HFF-Myc (cell line): ENCODE measurements at places on chromosomes 13 and 19.

- DNase-seq, result no peak
Measured at GRCh38 chr13:78632996-78633395, 26.0 kb downstream of the OBI1 start.

DNA sequence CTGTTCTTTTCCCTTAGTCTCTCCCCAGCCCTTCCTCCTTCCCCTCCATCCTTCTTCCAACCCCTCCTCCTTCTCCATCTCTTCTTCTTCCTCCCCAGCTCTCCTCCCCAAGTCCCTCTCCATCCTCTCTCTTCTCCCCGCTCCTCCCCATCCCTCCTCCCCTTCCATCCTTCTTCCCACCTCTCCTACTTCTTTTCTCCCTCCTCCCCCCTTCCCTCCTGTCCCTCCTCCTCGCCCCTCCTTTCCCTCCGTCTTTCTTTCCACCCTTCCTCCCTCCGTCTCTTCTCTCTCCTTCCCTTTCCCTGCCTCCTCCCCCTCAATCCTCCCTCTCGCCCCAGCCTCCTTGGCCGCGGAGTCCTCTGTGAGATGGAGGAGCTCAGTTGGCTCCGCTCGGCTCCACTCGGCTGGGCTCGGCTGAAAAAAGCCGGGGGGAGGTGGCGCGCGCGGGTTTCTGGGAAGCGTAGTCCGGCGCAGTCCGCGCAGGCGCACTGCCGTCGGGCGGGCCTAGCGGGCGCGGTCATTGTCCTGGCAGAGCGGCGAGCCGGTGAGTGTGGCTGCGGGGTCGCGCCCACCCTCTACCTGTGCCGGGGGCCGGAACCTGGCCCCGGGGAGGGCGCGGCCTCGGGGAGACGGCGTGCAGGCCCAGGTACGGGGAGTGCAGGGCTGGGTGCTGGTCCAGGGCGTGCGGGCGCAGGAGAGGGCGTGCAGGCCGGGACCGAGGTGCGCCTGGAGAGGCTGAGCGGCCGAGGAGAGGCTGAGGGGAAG is at the start of gene ZNF71:
Gene ZNF71, plus strand, starts transcription at position 520 of the 765 bp plus-strand sequence. CDS start 6,257 bp downstream, outside the sequence.
- peak; percentile 39 for DNase-seq

DNA sequence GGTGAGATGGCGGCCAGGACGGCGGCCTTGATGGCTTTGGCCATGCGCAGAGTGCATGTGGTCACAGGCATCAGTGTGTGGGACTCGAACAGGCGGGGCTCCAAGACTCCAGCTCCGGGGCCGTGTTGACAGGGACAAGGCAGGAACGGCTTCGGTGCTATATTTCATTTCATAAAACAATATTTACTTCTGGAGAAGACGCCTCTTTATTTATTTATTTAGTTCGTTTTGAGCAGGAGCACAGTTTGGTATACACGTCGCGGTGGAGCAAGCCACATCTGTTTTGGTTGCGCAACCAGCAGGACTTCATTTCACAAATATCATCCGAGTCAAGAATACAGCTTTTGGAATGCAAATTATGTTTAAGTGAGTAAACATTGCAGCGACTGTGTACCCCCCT is 166.7 kb upstream of the TSHZ3 start:
- DNase-seq, result no peak

- no peak for DNase-seq
Measured at GRCh38 chr13:44104197-44104490, 224.4 kb downstream of the LACC1 start.

DNA sequence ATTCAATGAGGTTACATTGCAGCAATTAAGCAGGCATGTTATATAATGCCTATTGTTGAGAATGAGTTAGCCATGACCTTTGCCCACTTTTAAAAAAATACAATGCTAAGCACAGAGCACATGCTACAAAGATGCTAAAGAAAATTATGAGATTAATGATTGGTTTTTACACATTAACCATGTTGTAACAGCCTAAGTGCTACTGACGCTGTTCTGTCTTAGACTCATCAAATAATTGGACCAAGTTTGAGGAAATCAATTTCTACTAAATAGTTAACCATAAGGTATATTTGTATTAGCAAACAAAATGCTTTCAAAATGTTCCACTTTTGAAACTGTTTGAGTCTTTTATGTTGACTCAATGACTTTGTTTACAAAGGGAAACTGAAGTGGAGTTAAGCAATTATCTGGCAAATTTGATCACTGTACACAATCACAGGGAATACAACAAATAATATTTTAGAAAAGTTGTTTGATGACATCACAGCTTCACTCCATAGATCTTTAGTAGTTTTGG is 14.3 kb downstream of the MIR17HG start:
- DNase-seq, result no peak

- DNase-seq, result no peak
Measured at GRCh38 chr13:51745243-51745642, 58.7 kb downstream of the DHRS12 start.

DNA sequence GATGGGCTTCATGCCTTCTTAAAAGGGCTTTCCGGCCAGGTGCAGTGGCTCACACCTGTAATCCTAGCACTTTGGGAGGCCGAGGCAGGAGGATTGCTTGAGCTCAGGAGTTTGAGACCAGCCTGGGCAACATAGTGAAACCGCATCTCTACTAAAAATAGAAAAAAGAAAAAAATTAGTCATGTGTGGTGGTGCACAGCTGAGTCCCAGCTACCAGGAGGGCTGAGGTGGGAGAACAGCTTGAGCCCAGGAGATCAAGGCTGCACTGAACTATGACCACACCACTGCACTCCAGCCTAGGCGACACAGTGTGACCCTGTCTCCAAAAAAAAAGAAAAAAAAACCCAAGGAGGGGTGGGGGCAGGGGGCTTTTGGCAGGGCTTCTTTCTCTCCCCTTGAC is 7.2 kb downstream of the CARS2 start:
- no peak for DNase-seq

- no peak for DNase-seq
Measured at GRCh38 chr13:32528358-32528757, 10.2 kb downstream of the N4BP2L2 start.

DNA sequence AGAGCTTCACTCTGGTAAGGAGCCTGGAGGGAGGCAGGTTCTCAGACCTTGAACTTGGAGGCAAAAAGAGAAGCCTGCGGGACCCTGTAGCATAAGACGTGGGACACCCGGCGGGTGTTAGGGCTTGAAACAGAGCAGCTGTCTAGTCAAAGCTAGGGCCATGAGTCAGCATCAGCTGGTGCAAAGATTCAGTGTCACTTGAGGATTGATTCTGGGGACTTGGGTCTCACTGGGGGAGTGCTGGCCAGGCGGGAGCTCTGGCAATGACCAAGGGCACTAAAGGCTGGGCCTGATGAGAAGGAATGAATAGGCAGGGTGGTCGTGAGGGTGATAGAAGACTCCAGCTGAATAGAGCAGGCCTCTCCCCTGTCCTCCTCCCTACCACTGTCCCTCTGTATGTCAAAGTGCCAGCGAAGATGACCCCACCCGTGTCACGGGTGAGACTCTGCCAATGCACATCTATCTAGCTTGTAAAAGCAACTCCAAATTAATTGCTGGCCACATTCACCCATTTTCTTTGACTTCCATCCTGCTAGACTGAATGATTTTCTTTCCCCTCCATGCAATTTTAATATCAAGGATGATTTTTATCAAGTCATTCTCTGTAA is 97.1 kb downstream of the MBNL2 start:
- DNase-seq, result no peak

DNA sequence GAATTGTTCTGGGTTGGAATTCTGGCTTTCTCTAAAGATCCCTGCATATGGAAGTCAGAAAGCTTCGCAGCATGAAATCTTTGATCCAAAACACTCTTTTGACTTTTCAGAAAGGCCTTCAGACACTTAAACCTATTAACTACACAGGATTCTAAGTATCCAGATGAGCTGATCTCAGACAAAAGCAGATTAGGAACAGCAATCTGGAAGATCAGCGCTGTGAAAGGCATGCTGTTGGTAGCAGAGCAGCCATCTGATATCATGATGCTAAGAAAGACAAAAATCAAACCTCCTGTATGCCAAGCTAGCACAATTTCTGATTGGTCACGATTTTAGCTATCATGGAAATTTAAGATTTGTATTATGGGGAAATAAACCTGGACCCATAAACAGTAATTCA is 589.9 kb downstream of the GPC5 start:
- no peak for DNase-seq

DNA sequence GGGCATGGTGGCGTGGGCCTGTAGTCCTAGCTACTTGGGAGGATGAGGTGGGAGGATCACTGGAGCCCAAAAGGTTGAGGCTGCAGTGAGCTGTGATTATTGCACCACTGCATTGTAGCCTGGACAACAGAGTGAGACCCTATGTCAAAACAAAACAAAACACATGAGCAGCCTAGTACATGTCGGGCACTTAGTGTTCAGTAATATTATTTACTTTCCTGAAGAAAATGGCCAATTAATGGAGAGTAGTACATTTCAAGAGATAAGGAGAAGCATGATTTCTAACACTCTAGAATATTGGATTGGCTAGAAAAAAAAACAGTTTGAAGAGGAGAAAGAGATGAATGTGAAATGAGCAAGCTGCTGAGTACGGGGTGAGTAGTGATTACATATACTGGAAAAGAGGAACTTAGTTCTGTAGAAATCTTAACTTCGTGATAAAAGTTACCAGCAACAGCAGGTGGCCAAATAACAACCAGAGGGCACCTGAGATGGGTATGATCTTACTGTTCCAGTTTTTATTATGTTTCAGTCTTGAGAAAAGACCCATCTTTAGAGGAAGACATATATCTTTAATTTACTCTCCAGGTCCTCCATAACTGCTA is 36.2 kb downstream of the SPATA13 start:
- DNase-seq, result no peak

- DNase-seq, result no peak
Measured at GRCh38 chr13:69391756-69392155, 715.9 kb upstream of the ATXN8OS start.

DNA sequence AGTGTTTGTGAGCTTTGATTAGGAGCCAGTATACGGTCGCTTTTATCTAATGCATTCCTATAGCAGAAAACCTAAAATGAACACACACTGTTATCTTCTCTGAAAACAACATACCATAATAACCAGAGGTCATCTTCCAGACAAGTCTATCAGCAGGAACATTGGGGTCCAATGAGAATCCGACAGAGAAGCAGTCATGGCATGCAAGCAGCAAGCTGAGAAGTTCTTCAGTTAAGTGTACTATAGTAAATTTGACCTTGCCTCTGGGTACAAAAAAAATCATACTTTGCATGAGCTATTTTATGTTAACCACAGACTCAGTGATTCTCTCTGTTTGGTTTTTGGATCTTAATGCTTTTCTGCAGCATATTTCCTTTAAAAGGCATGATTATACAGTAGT is 1505.1 kb downstream of the PCDH9 start:
- DNase-seq, result no peak

DNA sequence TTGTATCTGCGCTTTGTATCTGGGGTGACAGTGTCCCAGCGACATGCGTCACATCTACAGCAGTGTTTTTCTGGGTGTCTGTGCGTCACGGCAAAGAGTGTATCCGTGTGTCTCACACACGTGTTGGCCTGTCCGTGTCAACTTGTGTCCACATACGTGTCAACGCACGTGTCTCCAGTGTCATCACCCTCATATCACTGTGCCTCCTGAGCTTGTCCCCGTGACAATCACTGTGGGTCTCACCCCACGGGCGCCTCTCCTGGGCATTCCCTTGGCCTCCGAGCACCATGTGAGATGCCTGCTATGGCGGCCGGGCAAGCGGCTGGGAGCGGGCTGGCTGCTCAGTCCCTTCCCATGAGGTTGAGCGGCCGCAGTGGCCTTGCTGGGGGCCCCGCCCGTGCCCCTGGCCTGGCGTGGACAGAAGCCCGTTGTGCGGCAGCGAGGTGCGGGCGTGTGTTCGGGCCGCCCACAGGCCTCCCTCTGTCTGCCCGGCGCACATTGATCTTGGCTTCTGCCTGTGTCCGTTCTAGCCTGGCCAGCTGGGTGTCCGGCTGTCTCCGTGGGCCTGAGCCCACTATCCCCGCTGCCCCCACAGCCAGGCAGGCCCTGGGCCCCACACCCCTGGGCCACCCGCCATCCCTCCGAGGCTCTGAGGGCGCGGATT is 6.4 kb downstream of the NFIX start:
- no peak for DNase-seq

DNA sequence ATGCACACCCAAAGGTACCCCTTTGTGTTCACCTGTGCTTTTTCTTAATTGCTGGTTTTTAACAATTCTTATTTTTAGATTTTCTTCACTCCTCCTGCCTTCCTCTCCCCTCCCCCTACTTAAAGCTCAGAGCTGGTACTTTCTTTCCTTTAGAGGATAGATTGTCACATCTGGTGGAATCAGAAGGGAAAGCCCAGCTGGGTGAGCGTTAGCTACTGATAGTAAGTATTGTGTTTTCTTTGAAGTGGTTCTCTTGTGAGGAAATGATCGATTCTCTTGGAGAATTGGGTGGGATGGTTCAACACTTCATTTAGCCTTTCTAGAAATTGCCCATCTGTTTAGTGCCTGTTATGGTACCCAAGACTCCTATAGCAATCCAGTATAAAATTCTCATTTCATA is 84.8 kb downstream of the FLT1 start:
- no peak for DNase-seq

- DNase-seq, result no peak
Measured at GRCh38 chr13:44974056-44974793, 15.0 kb downstream of the NUFIP1 start.

- no peak for DNase-seq
Measured at GRCh38 chr13:100347968-100348367, 240.6 kb downstream of the GGACT start.

DNA sequence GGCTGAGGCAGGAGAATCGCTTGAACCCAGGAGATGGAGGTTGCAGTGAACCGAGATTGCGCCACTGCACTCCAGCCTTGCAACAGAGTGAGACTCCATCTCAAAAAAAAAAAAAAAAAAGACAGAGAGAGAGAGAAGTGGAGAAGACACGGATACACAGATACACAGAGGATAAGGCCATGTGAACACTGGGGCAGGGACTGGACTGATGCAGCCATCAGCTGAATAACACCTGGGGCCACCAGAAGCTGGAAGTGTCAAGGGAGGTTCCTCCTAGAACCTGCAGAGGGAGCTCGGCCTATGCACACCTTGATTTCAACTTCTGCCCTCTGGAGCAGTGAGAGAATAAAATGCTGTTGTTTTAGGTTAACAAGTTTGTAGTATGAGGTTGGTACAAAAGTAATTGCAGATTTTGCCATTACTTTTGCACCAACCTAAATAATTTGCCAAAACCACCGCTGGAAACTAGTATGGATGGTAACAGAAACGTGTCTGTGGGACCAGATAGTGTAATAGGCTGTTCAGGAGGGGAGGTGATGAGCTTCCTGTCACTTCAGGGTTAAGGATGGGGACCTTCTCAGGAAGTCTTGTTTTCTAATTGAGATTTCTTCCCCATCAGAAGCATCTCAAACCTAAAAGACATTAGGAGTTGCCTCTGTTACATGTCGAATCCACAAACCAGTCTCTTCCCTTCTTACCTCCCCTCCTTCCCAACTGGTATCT is 36.4 kb upstream of the IGSF23 start:
- no peak for DNase-seq

DNA sequence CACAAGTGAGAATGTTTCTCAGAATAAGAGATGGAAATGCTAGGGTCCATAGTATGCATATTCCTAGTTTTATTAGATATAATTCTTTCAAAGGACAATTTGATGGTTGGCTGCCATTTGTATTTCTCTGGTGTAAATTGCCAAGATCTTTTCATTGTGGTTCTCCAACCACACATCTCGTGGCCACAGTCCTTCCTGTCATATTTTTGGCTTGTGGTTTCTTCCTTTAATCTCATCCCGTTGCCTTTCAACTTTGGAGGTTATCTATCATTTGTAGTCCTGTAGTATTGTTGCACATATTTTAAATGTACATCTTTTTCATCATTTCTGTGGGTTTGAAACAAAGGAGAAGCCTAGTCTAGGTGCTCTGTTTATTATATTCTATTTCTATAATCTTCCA is 61.2 kb downstream of the WASF3 start:
- DNase-seq, result no peak

- no peak for DNase-seq
Measured at GRCh38 chr13:110330491-110331011, 23.5 kb downstream of the COL4A2 start.
